Naive B cell (primary cell): ENCODE measurements at places on chromosomes 5 and 9. TPM values are rescaled to one million over a fixed set of nuclear protein-coding genes. Genes with fewer than 3 reads are reported as not detected.

ZDHHC11 gene
- polyA plus RNA-seq, result not detected

FYB1 gene
- polyA plus RNA-seq, result 4.1 TPM

REEP2 gene
- not detected for polyA plus RNA-seq

DNAI1 gene
- polyA plus RNA-seq, result not detected

TMEM252 gene
- not detected for polyA plus RNA-seq

DNA sequence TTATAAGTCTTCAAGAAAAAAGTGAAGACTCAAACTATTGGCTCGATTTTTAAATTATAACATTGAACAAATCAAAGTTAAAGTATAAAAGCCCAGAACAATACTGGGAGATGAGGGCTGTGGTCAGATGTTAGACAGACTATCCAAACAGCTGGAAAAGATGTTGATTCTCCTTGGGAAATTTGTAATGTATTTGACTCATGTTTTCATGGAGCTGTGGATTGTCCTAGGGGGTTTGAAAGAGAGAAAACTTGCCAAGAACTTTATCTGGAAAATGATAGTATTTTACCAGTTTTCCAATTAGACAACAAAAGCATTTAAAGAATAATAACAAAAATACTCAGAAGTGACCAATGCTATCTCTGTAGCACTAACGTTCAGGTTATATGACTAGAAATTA lies 339.2 kb downstream of the ARL15 start:
- no peaks in the 10 kb centered on the region for H3K27me3 ChIP-seq
- no peak for DNase-seq

- H3K27me3 ChIP-seq, result no peaks in the 10 kb centered on the region
- peak; percentile 91 for DNase-seq
- peak within 1 kb of the TSS; percentile 94 for H3K27ac ChIP-seq
- H3K4me3 ChIP-seq, result peak within 1 kb of the TSS; percentile 74
- peaks cover 13% of the 10 kb centered on the region for H3K4me1 ChIP-seq
Observed at GRCh38 chr5:131263648-131264450, at the start of gene CDC42SE2. CDC42SE2 (plus strand) TSS chr5:131264053; CDS start chr5:131359494, 95,441 bp downstream.

GRCh38 chr9:105342147-105342505 lies 97.7 kb downstream of the SLC44A1 start:
- H3K27me3 ChIP-seq, result no peaks in the 10 kb centered on the region
- peaks cover 6% of the 10 kb centered on the region for H3K4me1 ChIP-seq
- no peak overlapping the region for H3K27ac ChIP-seq
- H3K36me3 ChIP-seq, result no peaks in the 10 kb centered on the region
- DNase-seq, result no peak
- no peak overlapping the region for H3K4me3 ChIP-seq

- H3K4me1 ChIP-seq, result no peaks in the 10 kb centered on the region
- no peaks in the 10 kb centered on the region for H3K27me3 ChIP-seq
- no peaks in the 10 kb centered on the region for H3K36me3 ChIP-seq
Observed at GRCh38 chr5:8730194-8730593, 815.7 kb downstream of the SEMA5A start.

- H3K27me3 ChIP-seq, result no peaks in the 10 kb centered on the region
- peaks cover 30% of the 10 kb centered on the region for H3K4me1 ChIP-seq
- H3K4me3 ChIP-seq, result peak overlapping the region; percentile 60
- DNase-seq, result peak; percentile 45
- no peaks in the 10 kb centered on the region for H3K36me3 ChIP-seq
- peak overlapping the region; percentile 91 for H3K27ac ChIP-seq
Observed at GRCh38 chr9:133133681-133134387, 12.8 kb upstream of the RALGDS start.

- H3K36me3 ChIP-seq, result peaks cover 6% of the 10 kb centered on the region
- peaks cover 21% of the 10 kb centered on the region for H3K27me3 ChIP-seq
- no peak overlapping the region for H3K27ac ChIP-seq
Observed at GRCh38 chr5:170711300-170711699, 72.2 kb upstream of the GABRP start.

GRCh38 chr5:20498926-20499325 lies 510.9 kb upstream of the CDH18 start:
- H3K4me3 ChIP-seq, result no peak overlapping the region
- no peak for DNase-seq
- no peak overlapping the region for H3K27ac ChIP-seq
- H3K36me3 ChIP-seq, result no peaks in the 10 kb centered on the region

DNA sequence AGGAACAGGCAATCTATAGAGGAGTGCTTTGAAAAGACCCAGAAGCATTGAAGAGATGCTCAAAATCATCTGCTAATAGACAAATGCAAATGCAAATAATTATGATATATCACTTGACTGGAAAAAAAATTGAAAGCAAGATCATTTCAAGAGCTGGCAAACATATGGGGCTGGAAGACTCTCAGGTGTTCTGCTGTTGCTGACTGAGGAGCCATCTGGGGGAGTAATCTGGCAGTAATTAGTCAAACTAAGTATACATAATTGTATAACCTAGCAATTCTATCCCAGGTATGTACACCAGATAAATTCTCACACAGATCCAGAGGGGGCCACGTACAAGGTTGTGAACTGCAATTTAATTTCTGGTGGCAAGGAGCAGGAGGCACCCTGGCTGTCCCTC lies 4.6 kb upstream of the HMHB1 start:
- no peaks in the 10 kb centered on the region for H3K36me3 ChIP-seq
- DNase-seq, result no peak
- no peak overlapping the region for H3K27ac ChIP-seq
- no peak overlapping the region for H3K4me3 ChIP-seq
